Peyer's patch (tissue), 4 donors: ENCODE measurements at places on chromosomes 12 and 14. TPM values are rescaled to one million over a fixed set of nuclear protein-coding genes. Genes with fewer than 3 reads are reported as not detected.

The TPH2 gene
- not detected for total RNA-seq

The KIF26A gene
- total RNA-seq: 1.5 TPM

The OAS1 gene
- total RNA-seq: 73.1 TPM

The FAM90A1 gene
- total RNA-seq: not detected

The APOF gene
- total RNA-seq: not detected

The CEP128 gene
- 51.2 TPM for total RNA-seq

The LMNTD1 gene
- not detected for total RNA-seq

The SRRM4 gene
- total RNA-seq: not detected

The SSPN gene
- 3.9 TPM for total RNA-seq

The KLHL28 gene
- total RNA-seq: 7.4 TPM

The TTC9 gene
- total RNA-seq: 0.38 TPM
